ENCODE measurements at places on chromosomes 6 and 20.

DNA sequence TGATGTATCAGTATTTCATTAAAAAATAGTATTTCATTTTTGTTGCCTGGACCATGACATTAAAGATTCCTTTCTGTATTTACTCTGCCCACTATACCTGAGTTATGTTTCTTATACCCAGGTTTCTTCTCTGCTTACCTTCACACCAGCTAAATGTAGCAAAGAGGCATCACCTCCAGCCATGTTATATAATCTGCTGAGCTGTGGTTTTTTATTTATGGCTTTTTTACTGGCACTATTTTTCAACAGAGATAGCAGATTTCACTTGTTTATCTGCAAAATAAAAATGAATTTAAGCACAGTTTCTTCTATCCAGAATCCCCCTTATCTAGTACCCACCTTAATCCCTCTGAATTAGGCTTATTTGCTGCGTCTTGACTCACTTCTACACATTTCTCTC lies 979.0 kb upstream of the MAN1A1 start:
- no peak for DNase-seq

GRCh38 chr6:165694296-165694695 lies 31.3 kb upstream of the PDE10A start:
- no peak for DNase-seq

GRCh38 chr6:39083231-39083634 lies 31.8 kb downstream of the SAYSD1 start:
- DNase-seq = no peak

DNA sequence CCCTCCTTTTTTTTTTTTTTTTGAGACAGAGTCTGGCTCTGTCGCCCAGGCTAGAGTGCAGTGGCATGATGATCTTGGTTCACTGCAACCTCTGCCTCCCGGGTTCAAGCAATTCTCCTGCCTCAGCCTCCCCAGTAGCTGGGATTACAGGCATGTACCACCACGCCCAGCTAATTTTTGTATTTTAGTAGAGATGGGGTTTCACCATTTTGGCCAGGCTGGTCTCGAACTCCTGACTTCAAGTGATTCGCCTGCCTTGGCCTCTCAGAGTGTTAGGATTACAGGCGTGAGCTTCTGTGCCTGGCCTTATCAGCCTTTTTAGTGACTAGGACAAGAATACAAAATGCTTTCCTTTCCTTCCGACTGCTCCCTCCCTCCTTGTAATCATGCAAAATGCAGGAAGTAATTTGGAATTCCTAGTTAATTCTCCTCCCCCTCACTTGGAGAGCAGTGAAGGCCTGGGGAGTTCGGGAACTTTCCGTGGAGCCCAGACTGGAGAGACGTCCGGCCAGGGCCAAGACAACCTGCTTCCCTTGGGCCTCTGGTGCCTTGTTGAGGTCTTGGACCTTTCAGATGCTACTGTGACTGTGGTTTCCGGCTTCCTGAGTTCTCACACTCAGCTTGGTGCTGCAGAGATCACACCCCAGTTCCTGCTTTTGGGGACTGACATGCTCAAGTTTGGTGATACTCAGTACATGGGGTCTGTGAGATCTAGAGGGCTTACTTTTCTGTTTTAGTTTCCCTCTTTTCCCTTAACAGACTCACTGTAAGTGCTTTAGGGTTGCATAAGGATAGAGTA lies 3.9 kb upstream of the PHF20 start:
- peak; percentile 31 for DNase-seq

GRCh38 chr6:113464960-113465359 lies 392.2 kb upstream of the MARCKS start:
- no peak for DNase-seq

DNA sequence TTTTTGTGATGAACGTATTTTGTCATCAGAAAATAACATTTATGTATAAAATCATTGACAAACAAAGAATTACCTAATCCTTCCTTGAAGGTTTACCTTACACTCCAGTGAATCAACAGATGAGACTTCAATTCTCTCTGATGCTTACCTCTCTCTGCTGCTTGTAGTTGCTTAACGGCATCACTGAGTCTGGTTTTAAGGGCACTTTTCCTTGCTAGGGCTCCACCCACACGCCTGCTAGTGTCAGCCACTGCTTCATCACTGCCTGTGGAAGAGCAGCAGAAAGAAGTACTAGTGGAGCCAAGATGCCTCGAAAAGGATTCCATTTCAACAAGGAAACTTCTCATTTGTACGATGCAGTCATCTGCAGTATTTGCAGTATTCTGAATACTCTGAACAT lies 63.0 kb downstream of the FAM229B start:
- no peak for DNase-seq

GRCh38 chr6:64128301-64129024 lies 492.9 kb downstream of the PHF3 start:
- DNase-seq = no peak

Data from activated T-helper 1 cell treated with anti-CD3 and anti-CD28 coated beads, Interleukin-2, amount 50 U/mL, for 16 hours (primary cell).